ENCODE measurements at places on chromosomes 2 and 18. TPM values are rescaled to one million over a fixed set of nuclear protein-coding genes. Genes with fewer than 3 reads are reported as not detected.

- DNase-seq: no peak
These were observed 55.7 kb downstream of the KCNG2 start for GRCh38 chr18:79853303-79853992.

GRCh38 chr2:18096836-18097405, 218.5 kb downstream of the KCNS3 start:
- DNase-seq: no peak

- DNase-seq: peak; percentile 79
These were observed 289.9 kb downstream of the NDUFA10 start for GRCh38 chr2:239735131-239735828.

DNA sequence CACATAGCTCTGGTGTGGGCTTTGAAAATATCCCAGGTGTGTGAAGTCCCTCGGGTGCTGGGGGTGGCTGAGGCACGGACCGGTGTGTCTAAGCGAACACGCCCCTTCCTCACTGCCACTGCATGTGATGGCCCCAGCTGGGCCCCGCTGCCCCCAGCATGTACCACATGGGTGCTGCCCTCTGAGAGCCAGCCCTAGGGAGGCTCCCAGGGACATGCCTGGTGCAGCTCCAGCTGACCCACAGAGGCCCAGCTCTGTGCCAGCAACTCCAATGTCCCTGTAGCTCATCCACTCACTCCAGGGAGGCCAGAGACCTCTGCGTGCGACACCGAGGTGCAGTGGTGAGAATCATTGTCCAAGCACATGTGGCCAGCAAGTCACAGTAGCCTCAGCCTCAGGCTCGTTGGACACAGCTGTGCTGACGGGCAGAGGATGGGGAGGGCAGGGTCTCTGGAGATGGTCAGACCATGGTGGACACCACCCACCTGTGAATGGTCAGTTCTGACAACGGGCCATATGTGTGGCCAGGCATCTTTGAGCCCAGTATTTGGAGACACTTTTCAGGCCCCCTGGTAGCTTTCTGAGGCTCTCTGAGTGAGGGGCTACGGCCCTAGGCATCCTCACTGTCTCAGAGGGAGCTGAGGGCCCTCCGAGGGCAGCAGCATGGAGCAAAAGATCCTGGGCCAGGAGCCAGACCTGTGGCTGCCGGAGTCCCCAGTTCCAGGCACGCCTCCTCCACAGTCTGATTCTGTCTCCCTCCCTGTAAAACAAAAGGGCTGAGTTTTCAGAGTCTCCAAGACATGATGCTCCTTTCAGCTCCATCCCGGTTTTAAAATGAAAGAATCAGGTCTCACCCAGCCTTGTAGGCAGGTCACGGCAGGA, 220.7 kb downstream of the NDUFA10 start:
- DNase-seq: no peak

DNA sequence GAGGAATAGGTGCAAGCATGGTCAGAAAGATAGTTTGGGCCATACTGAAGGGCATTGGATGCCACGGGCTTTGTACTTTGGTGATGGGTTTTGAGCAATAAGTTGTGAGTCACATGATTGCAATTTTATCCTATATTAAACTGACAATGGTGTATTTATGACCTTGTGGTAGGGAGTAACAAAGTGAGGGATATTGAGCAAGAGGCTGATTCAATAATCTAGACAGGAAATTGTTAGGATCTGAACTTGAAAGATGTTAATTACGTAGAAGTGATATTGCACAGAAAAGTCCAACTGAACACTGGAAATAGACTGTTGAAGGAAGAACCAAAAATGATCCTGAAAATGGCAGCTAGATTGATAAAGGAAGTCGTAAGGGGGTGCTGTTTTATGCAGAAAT, 46.6 kb upstream of the TCF4 start:
- DNase-seq: no peak

C2orf72 gene
- 0.62 TPM for total RNA-seq

- DNase-seq: no peak
These were observed 101.8 kb upstream of the ERBB4 start for GRCh38 chr2:212640428-212640827.

VIL1 gene
- not detected for total RNA-seq

IFIH1 gene
- total RNA-seq: 2.0 TPM

- no peak for DNase-seq
These were observed 150.4 kb upstream of the CYRIA start for GRCh38 chr2:16816016-16816415.

DNA sequence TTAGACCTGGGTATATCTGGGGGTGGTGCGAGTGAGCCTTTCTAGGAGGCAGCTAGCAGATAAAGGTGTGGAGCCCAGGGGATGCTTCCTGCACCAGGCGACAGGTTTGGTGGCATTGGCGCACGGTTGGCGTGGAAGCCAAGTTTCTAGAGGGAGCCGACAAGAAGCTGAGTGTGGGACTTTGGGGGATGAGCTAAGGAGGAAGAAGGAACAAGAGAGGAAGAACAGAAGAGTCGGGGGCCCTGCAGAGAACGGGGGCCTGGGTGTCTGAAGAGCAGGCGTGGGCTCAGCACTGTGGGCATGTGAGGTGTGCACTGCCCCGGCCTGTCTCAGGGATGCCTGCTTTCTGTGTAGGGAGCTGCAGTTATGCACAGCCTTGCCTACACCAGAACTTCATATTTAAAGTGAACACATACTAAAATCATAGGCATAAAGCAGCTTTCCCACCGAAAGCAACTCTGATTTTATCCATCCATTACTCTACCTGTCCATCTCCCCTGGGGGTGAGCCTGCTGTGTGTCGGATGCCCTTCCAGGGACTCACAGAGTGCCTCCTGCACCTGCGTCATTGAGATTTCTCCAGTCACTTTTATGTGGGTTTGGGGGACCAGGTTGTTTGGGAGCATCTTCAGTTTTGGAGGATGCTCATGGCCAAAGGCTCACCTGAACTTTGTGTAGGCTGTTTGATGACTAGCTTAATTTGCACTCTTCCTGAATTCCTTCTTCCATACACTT, 149.7 kb downstream of the LDLRAD4 start:
- DNase-seq: no peak

HAAO gene
- total RNA-seq: 14.8 TPM

MEP1B gene
- 0.18 TPM for total RNA-seq

GRCh38 chr2:142241016-142241415, 110.2 kb upstream of the LRP1B start:
- DNase-seq: no peak

DNA sequence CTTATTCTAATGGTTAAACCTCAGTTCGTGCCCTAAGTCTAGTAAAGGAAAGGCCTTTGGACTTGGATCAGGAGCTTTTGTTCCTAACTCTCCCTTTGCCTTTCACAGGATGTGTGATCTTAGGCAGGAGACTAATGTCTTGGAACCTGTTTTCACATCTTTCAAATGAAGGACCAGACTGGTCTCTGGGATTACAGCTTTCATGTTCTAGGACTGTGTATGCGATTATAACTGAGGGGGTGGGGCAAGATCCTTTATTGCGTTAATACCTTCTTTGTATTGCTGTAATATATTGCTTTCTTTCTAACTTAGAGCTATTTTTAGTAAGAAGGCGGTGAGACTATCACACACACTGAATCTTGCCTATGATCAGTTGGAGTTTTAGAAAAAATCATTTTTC, 368.1 kb downstream of the RPRM start:
- no peak for DNase-seq

ZSCAN30 gene
- total RNA-seq: 18.8 TPM

GRCh38 chr2:7994397-7994951, 687.4 kb upstream of the ID2 start:
- DNase-seq: no peak

DNA sequence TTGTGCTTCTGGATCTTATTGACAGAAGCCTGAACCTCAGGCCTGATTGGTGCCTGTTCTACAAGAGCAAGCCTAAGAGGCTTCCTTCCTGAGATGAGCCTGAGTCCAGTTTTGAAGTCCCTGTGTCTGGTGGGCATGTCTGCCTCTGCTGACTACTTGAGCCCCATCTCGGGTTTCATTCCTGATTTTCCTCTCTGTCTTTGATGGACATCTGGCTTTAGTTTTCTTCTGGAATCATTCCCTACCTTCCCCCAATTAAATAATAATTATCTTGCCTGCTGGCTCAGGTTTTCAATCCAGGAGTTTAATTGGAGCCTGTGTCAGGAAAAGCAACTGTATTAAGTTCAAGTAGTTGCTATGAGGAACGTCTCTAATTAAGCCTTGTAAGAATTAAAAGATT, 135.5 kb upstream of the MC4R start:
- DNase-seq: peak; percentile 2
